ENCODE measurements at places on chromosomes 6 and 20.

- DNase-seq = no peak
Observed at GRCh38 chr20:40869218-40870147, 159.1 kb upstream of the TOP1 start.

DNA sequence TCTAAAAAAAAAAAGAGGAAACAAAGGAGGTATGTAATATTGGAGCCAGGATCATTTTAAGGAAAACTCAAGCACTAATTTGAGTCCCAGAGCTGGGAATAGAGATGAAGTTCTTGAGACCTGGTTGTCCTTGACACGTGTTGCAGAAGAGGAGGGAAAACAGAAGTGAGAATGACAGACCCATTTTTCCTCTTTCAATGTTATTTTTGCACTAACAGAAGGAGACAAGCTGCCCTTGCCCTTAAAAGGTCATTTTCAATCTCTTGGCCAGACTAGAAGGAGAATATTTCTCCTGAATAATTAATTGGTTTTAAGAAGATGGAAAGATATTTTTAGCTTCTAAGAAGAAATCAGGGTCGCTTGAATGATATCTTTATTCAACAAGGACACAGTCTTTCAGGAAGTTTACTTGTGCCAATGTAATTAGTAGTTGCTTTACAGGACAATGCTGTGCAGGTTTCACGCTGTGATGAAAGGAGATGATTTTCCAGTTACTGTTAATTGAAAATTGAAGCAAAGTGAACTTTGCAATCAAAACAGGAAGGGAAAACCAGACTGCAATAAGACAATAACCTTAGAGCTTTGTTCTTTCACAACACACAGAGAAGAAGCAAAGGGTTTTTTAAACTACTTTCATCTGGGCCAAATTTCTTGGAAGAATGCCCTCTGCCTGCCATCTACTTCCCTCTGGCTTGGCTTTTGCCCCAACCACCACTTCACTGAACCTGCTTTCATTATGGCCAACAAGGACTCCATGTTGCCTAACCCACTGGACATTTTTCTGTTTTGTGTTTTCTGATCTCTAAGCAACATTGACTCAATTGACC lies 107.8 kb upstream of the SHLD1 start:
- DNase-seq = no peak

GRCh38 chr20:63454731-63455567 lies 17.5 kb downstream of the KCNQ2 start:
- DNase-seq = no peak

DNA sequence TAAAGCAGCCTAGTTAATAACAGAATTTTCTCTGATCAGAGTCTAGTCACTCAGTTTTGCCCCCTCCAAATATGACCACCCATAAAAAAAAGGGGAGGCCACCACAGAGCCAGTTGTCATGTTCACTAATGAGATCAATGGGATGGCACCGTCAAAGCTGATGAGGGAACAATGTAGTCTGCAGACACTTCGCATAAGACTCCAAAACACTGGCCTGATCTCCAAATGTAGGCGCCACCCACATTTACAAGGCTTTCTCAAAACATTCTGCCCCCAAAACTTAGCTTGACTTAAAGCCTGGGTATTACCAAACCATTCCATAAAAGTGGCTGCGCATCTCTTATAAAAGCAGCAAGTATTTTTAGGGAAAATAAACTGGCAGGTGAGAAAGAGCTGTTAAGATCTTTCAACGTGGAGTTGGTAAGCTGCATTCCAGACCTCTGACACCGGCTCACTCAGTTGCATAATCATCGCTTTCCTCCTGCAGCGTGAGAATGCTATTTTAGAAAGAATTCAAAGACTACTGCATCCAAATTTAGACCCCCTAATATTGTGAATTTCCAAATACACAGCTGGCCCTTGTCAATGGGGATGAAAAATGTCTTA lies 59.3 kb downstream of the TBC1D7 start:
- no peak for DNase-seq

- DNase-seq = no peak
Observed at GRCh38 chr6:21270636-21271201, 322.8 kb upstream of the SOX4 start.

DNA sequence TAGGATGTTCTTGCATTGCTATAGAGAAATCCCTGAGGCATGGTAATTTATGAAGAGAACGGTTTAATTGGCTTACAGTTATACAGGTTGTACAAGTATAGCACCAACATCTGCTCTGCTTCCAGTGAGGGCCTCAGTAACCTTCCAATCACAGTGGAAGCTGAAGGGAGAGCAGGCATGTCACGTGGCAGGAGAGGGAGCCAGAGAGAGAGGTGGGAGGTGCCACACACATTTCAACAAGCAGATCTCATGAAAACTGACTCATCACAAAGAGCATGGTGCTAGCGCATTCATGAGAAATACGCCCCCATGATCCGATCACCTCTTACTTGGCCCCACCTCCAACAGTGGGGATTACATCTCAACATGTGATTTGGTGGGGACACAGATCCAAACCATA lies 871.2 kb downstream of the TFAP2A start:
- DNase-seq = no peak

DNA sequence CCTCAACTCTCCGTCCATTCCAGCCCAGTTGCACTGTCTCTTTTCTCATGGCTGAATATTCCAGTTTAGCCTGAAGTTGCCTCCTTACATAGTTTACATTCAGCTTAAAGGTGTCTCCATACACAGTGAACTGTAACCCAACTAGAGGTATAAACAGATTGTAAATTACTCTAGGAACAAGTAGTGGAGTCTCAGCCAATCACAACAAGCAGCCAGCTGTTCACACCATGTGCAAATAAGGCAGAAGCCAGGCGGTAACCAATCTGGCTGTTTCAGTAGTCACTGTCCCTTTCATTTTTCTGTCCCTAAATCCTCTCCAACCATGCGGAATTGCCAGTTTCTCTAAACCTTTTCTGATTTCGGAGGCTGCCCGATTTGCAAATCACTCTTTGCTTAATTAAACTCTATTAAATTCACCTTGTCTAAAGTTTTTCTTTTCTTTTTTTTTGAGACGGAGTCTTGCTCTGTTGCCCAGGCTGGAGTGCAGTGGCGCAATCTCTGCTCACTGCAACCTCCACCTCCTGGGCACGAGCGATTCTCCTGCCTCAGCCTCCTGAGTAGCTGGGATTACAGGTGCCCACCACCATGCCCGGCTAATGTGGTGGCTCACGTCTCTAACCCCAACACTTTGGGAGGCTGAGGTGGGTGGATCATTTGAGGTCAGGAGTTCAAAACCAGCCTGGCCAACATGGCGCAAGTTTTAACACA lies 37.6 kb upstream of the GFOD1 start:
- no peak for DNase-seq

Data from hematopoietic multipotent progenitor cell treated with erythropoietin and hydrocortisone succinate and interleukin-3 and kit ligand, for 8 days (in vitro differentiated cells).